ENCODE measurements at places on chromosomes 6 and 20.

DNA sequence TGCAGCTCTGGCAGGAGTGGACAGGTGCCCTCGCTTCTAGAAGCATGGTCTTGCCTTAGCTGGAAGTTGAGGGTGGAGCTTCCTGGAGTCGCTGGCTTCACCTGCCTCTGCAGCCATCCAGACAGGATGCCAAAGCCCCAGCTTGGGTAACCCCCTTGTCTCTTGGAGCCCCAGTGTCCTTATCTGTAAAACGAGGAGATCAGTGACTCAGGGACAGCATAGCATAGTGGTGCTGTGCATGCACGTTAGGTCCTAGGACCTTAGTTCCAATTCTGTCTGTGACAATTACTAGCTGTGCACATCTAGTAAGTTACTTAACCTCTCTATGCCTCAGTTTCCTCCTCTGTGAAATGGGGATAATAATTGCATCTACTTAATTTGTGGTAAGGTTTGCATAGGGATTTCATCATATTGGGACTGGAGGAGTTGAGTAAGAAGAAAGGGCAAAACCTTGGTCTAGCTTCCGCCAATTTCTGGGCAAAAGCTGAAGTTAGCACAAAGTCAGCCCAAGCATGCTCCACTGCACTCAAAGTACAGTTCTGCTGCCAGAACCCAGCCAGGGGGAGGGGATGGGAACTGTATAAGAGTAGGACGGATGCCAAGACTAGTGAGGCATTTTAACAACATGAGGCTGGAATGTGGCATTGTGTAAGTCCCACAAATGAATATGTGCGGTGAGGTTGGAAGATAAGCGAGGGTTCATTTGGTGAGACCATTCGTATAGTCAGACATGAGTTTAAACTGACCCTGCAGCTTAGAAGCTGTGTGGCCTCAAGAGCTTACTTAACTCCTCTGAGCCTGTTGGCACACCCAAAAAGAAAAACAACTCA is 24.5 kb downstream of the TOX2 start:
- DNase-seq = no peak

DNA sequence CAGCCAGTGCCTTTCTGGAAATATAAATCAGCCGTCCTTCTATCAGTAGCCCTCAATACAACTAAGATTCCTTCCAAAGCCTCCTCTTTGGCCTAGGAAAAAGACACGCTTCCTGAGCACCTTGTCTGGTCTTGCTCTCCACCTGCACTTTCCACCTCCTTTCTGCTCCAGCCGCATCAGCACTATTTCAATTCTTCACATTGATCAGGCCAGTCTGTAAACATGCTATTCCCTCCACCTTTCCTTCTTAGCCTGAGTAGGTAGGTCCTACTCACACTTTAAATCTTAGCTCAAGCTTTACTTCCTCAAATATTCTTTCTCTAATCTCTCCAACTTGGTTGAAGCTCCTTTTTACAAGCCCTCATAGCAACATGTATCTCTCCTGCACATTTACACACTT is 11.4 kb downstream of the RANBP9 start:
- no peak for DNase-seq

GRCh38 chr6:147366290-147366689 is 142.2 kb upstream of the SAMD5 start:
- DNase-seq = no peak

GRCh38 chr20:40467703-40468411 is 221.2 kb downstream of the MAFB start:
- peak; percentile 15 for DNase-seq

- peak; percentile 14 for DNase-seq
Observed at GRCh38 chr6:100479179-100480035, 14.7 kb upstream of the SIM1 start.

- no peak for DNase-seq
Observed at GRCh38 chr6:29968130-29968529, 25.8 kb downstream of the HLA-A start.

DNA sequence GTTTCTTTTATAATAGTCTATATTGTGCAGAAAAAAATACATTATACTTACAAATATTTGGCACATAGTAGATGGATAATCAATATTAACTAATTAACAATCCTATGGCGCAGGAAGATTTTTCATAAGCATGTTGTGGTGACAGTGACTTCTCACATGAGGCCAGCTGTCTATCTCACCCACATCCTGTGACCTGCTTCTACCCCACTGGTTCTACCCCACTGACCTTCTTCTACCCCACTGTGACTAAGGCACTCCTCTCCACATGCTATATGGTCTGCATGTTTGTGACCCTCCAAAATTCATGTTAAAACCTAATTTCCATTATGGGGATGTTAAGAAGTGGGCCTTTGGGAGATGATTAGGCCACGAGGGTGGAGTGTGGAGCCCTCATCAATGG is 394.8 kb upstream of the AGPAT4 start:
- no peak for DNase-seq

DNA sequence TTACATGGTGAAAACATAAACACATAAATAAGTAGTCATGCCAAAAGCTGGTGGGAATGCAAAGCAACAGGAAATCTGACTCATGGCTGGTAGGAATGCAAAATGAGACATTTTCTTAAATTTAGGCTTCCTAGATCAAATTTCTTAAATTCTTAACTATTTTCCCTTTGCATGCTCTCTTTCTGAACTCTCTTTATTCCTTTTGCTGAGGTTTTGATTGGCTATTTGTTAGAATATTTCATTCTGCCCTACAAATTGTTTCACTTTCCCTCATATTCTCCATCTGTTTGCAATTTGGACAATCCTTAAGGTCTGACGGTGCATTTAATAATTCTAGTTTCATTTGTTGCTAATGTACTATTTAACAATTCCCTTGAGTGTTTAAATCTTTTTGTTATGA is 437.5 kb upstream of the RGS17 start:
- no peak for DNase-seq

DNA sequence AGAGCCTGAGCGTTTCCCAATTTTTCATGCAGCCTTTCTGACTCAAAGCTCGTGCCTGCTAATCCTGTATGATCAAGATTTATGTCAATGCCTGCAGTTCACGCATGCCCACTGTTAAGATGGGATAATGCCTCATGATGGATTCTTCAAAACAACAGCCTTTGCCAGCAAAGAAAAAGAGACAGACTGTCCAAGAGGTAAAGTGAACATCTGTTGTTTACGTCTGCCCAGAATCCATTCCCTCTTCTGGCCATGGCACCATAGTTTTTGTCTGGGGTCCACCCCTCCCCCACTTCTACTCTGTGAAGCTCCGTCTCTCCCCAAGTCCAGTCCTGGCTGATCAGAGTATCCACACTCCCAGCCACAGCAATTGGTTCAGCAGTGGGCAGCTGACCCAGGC is 91.9 kb upstream of the EYA2 start:
- no peak for DNase-seq

All from NCI-H526 (cell line).